M059J (cell line): ENCODE measurements at places on chromosomes 1 and 21.
A peak's percentile ranks its signal among the peaks of the same experiment; 100 is the strongest.

- DNase-seq: peak; percentile 19
These were observed 38.4 kb upstream of the SPAG17 start for GRCh38 chr1:118223426-118223825.

DNA sequence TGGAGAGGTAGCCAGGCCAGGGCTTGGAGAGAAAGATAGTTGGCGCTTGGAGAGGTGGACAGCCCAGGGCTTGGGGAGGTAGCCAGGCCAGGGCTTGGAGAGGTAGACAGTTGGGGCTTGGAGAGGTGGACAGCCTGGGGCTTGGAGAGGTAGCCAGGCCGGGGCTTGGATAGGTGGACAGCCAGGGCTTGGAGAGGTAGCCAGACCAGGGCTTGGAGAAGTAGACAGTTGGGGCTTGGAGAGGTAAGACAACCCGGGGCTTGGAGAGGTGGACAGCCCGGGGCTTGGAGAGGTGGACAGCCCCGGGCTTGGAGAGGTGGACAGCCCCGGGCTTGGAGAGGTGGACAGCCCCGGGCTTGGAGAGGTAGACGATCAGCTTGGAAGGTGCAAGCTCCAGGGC lies 7.7 kb downstream of the LSS start:
- no peak for DNase-seq

- DNase-seq: peak; percentile 4
These were observed 1262.8 kb upstream of the PRMT6 start for GRCh38 chr1:105793536-105794146.

DNA sequence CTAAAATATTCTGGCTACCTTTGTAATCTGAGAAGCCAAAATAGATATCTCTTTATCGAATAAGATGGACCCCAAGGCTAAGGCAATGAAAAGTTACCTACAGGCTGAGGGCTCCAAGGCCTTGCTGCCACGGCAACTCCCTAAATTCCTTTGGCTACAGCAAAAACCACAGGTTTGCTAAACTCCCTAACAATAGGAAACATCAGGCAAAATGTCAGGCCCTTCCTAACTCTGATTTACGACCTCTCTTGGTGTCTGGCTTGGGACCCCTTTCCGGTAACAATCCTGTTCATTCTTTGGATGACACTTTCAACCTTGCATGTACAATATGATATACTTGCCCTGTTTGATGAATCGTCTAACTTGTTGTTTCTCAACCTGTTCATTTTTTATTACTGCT lies 11.3 kb upstream of the OR2T8 start:
- peak; percentile 20 for DNase-seq

GRCh38 chr21:20272791-20273362 lies 725.3 kb upstream of the NCAM2 start:
- no peak for DNase-seq
